Nucleus accumbens (tissue), 56 donors: ENCODE measurements at places on chromosomes 16 and 17.

GRCh38 chr17:8697323-8697741, 47.3 kb downstream of the CCDC42 start:
- no peak for DNase-seq

DNA sequence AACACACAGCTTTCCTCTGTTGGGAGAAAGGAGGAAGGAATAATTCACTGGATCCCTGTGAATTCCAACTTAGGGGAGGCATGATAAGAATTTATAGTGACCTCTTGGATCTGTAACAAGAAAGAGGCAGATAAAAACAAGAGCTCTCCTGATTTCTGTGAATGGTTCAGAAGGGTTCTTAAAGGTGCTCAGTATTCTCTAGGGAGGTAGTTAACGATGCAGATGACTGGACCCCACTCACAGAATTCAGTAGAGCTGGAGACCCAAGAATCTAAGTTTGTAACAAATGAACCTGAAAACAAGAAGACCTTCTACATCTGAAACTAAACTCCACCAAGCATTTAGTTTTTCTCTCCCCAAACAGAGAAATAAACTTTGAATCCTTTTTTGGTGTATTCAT, 8.6 kb downstream of the ZNRF1 start:
- DNase-seq: no peak

DNA sequence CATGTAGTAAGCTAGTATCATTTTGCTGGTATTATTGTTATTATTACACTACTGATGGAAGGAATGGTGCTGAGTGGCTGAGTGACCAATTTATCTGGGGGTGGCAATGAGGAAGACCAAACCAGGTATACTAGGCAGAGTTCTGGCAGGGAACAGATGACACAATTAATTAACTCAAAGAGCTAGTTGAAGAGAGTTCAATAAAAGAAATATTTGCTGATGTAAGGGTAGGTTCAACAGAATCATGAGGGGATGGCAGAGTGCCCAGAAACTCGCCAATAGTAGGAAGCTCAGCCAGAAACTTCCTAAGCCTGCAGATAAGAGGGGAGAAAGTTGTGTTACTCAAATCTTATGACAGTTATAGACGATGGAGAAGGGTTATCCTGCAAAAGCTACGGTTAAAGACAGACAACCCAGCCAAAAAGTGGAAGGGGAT, 352.5 kb downstream of the KCNJ2 start:
- no peak for DNase-seq

- DNase-seq: no peak
Observed at GRCh38 chr16:27387724-27388123, 14.2 kb upstream of the IL21R start.

- DNase-seq: no peak
Observed at GRCh38 chr16:46732561-46732960, 15.6 kb downstream of the MYLK3 start.

GRCh38 chr17:45948881-45949624, 50.0 kb upstream of the STH start:
- DNase-seq: peak; percentile 49

- no peak for DNase-seq
Observed at GRCh38 chr17:603406-604114, 111.1 kb downstream of the VPS53 start.

DNA sequence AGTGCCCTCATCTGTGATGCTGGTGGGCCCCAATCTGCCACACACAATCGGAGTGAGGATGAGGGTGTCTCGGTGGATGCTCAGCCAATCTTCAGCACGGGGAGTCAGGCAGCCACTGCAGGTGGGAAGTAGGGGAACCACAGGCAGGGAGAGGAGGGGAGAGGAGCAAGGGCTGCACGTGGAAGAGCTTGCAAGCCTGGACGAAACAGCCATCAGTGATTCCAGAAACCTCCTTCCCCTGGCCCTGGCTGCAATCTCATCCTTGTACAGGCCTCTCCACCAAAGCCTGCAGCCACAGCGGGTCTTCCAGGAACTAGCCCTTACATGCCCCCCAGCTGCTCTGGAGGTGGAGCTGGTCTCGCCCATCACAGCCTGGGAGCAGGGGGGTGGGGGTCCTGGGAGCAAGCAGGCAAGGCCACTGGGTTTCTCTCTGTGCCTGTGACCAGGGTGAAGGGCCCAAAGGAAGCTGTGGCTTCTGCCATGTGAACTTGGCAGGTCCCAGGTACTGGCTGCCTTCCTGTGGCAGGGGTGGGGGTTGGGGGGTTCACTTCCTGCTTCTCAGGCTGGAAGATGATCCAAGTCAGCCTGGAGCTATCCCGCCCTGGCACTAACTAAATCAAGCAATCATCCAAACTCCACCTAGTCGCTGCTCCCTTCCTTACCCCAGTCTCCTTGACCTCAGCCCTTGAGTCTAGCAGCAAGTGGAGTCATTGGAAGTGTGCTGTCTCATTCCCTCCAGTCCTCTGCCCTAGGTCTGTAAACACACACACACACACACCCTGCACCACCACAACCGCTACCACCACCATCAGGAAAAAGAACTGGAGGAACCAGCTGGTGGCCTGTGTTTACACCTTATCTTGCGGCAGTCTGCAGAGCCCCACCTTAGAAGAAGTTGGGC, 29.4 kb upstream of the MLKL start:
- DNase-seq: no peak

- no peak for DNase-seq
Observed at GRCh38 chr17:9268546-9268945, 247.2 kb downstream of the NTN1 start.

GRCh38 chr16:14292051-14292825, 221.1 kb downstream of the MRTFB start:
- no peak for DNase-seq

- no peak for DNase-seq
Observed at GRCh38 chr16:7085776-7086175, 246.9 kb upstream of the RBFOX1 start.

GRCh38 chr17:55576996-55577586, 65.8 kb upstream of the SMIM36 start:
- DNase-seq: peak; percentile 7

DNA sequence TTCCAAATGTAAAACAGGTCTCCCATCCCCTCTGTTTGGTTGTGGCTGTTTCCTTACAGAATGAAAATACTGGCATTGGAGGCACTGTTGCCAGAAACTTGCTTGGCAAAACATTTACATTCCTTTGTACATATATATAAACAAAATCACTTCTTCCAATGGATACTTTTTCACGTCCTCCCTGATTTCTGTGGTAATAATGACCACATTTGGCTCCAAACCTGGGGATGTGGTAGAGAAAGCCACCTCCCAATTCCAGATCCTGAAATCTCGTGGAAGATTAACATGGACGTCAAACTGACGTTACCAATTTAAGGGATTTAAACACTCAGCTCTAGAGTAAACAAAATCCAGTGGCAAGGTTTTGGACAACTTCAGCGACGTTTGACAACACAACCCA, 370.8 kb upstream of the ZFHX3 start:
- DNase-seq: no peak
